Astrocyte (in vitro differentiated cells and primary cell): ENCODE measurements at places on chromosomes 7 and 10.

- DNase-seq: no peak
Observed at GRCh38 chr10:25914776-25915175, 19.3 kb upstream of the MYO3A start.

DNA sequence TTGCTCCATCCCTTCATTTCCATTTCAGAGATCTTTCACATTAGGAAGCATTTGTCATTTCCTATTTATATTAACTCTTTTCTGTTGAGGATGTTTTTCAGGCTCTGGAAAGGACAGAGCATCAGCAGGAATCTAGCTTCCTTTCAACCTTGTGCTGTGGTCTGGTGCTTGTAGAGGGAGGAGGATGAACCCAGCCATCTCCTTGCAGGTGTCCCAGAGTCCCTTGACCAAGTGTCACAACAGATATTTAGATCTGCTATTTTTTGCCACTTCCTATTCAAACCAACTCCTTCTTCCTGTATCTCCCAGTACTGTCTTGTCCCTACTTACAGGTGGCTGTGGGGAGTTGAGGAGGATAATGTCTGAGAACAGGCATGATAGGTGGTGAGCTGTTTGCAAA, 742.8 kb downstream of the GRID1 start:
- no peak for DNase-seq

DNA sequence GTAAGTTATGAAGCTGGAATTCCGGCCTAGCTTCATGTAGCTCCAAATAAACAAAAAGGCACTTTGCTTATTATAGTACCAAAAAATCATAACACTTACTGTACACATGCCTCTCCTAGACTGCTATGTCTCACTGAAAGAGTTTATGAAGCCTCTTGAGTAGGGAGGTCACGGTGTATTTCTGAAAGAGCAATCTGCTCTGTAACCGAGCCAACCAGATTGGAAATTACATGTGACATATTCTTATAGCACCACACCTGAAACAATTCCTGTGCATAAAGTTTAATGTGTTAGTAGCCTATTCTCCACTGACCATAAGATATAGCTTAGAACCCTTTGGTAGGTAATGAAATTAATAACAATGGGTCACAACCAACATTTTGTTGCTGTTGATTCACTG, 1.3 kb upstream of the FAM3C start:
- DNase-seq: no peak

DNA sequence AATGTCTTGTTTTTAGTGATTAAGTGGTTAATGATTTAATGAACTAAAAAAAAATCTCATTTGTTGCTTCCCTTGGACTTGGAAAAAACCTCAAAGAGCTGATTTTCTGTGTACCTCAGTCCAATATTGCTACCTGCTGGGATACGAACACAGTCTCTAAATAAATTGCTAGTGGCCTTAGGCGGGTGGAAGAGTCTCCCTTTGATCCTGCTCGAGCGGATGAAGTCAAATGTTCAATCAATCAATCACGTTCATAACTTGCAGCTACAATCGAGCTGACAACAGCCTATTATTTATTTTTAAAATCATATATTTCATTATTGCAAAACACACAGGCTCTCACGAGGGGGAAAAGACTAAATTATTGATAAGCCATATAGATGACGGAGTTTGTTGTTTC, 57.3 kb upstream of the HABP2 start:
- no peak for DNase-seq

GRCh38 chr7:90690159-90690858, 94.2 kb downstream of the CDK14 start:
- no peak for DNase-seq

DNA sequence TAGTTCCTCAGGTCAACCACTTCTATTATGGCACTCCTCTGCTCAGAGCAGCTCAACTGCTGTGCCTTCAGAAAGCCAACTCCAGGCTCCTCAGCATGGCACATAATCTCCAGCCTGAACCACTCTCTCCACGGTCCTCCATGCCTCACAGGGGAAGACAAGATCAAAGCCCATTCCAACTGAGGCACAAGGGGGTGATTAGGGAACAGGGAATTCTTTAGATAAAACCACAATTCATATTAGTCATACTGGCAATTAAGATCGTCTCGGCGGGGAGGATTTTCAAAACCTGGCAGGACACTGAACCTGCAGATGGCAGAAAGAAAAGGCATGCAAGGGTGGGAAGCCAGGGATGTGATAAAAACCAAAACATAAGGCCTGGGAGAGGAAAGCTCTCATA, 361.6 kb downstream of the FGFR2 start:
- no peak for DNase-seq

- DNase-seq: no peak
Observed at GRCh38 chr7:140262242-140262903, 85.6 kb upstream of the KDM7A start.
